Activated CD4-positive, alpha-beta T cell treated with anti-CD3 and anti-CD28 coated beads, Interleukin-2, amount 50 U/mL, for 4 hours (primary cell): ENCODE measurements at places on chromosomes 5 and 9.

DNA sequence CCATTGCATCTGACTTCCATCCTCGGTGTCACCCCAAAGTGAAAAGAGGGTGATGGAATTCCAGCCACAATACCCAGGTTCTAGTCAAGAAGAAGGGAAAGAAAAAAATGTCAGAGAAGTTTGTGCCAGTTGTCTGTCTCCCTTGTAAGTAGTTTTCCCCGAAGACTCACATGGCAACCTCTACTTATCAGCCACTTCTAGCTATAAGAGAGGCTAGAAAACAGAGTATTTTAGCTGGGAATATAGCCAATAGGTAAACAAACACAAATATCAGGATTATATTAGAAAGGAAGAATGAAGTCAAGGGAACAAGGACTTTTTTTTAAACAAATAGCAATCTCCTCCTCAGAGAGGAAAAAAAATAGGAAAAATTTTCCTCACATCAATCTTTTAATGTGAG is 12.2 kb upstream of the ISL1 start:
- no peak for DNase-seq

DNA sequence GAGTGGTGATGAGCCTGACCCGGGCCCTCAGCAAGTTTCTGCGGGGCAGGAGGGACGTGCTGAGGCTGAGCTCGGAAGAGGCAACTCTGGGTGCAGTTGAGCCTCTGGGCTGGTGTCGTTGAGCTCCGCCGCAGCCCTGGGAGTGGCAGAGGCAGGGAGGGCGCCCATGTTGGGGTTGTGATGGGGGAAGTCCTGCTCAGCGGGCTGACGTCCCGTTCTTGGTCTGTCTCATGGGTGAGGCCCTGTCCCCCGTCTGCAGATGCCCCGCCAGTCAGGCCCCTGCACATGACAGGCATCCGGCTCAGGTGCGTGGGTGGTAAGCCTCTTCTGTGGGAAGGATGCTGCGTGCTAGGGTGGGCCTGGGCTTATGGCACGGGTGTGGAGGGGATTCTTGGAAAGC is 64.3 kb downstream of the RXRA start:
- peak; percentile 54 for DNase-seq

DNA sequence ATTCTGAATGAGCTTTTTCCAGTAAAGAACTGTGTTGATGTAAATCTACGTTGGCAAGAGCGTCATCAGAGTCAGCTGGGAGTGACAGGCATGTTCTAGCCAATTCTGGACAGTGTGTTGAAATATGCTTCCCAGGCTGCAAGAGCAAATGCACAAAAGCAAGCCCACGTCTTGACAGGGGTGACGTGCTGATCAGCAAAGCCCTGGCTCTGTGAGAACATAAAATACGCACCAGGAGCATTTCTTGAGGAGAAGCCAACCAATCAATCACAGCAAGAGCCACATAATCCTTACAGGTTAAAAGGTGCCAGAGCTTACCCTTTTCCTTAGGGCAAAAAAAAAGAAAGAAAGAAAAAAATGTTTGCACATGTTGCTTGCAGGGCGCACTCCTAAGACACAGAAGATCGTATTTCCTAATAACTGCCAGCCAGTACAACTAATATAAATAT is 148.1 kb downstream of the PDE4D start:
- DNase-seq, result no peak

DNA sequence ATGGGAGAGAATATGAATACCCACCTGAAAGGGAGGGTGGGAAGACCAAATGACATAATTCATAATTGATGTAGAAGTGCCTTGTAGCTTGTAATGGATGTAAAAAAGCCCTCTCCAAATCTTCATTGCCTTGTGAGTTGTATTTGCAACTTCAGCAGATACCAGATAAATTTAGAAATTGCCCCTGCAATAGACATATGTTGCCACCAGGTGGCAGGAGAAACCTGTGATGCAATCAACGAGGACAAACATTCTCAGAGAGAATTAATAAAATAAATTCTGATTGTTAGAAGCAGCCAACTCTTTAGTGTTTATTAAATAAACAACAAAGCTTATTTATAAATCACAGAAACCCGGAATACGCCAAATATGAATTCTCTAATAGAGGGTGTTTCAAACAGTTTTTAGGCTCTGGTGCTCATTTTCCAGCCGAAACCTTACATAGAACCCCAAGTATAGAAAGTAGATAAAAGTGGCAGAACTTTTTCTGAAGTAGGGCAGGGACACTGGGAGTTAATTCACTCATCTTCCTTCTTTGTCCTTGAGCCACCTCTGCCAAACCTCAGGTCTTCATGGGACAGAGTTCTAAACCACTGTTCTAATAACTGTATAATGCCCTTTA is 147.8 kb downstream of the TMEM38B start:
- DNase-seq, result peak; percentile 8

- no peak for DNase-seq
Observed at GRCh38 chr9:35859310-35859989, 10.8 kb downstream of the OR13J1 start.

GRCh38 chr9:38419181-38419580 is 5.1 kb downstream of the IGFBPL1 start:
- no peak for DNase-seq

DNA sequence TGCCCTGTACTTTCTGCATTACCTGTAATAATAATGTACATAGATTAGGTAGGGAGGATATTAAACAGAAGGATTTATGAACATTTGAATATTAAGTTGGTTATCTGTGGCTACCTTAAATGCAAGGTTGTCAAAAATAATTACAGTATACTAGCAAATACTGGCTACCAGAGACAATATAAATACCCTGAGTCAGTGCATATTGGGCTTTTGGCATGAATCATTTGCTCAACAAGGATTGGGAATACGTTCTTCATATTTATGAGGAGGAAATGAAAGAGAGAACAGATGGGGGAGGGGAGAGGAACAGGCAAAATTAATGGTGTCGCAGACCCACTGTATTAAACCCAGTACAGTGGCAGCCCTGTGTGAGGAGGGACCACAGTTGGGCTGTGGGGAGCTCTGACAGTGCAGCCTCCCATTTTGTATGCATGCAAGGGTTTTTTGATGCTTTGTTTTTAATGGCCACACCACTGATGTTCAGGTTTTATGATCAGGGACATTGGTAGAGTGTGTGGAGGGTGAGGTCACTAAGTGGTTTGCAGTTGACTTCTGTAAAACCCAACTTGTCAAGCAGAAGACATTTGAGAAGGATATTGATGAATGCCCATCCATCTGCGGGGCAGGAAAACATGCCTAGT is 56.9 kb downstream of the MVB12B start:
- DNase-seq, result no peak

- DNase-seq, result no peak
Observed at GRCh38 chr9:17165764-17166163, 30.9 kb downstream of the CNTLN start.

- no peak for DNase-seq
Observed at GRCh38 chr5:137833463-137833862, 34.2 kb upstream of the MYOT start.

- DNase-seq, result no peak
Observed at GRCh38 chr9:33101104-33101951, 24.9 kb upstream of the SMU1 start.

DNA sequence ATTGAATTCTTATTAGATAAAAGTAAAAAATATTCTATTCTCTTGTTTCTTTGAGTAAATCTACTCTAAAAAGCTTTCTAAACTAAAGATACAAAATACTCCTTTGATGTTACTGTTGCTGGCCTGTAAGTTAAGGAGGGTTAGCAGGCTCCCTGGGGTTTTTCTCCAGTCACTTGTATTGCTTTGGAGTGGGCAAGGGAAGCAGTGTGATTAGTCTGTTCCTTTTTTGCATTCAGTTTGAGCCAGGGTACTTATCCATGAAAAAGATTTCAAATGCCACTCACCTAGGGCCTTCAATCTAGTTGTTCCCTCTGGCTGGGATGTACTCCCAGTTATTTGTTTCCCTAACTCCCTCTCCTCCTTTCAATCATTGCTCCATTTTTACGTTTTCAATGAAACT is 256.2 kb upstream of the SMC2 start:
- DNase-seq, result no peak

- no peak for DNase-seq
Observed at GRCh38 chr5:139575751-139576150, 14.6 kb downstream of the UBE2D2 start.

DNA sequence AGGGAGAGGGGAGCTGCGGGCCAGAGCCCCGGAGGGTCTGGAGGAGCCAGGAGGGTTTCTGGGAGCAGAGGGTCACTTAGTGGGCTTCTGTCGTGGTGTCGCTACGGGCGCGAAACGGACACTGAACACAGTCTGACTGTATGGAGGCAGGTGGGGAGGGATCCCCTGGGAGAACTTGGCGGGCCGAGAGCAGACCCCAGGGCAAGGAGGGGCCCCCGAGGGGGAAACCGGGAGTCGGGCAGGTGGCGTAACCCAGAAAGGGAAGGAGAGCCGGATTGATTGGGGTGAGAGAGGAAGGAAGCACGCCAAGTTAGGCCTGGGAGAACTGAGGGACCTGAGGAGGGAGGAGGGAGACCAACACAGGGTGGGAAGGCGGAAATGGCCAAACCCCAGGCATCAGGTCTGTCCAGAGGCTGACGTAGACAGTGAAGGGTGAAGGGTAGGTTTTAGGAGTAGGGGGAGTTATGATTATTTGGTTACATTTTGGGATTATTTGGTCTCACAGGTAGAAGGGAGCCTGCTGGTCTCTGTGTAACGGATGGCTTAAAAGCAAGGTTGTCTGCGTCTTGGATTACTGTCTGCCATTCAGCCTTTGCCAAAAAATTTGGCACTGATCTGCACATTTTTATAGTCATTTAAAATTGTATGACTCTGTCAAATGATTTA is 3.3 kb upstream of the MSMP start:
- DNase-seq, result no peak

GRCh38 chr5:172078726-172079345 is 72.4 kb upstream of the FBXW11 start:
- no peak for DNase-seq

DNA sequence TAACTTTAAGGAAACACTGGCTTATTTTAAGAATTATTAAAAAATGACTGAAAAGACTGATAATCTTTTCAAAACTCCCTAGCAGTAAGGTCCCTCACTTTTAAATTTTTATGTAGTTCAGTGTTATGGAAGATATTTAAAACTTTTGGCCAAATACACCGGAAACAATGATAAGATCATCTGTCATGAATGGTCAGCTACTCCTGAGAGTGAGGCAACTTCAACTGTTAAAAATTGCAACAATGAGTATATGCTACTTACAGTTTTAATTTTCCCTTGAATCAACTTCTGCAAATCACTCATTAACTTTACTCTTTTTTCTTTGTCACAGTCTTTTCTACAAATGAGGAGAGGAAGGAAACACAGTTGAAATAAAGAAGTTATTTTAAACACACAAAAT is 10.8 kb downstream of the PUM3 start:
- DNase-seq, result no peak

- no peak for DNase-seq
Observed at GRCh38 chr5:115320006-115320405, 23.6 kb upstream of the CCDC112 start.

DNA sequence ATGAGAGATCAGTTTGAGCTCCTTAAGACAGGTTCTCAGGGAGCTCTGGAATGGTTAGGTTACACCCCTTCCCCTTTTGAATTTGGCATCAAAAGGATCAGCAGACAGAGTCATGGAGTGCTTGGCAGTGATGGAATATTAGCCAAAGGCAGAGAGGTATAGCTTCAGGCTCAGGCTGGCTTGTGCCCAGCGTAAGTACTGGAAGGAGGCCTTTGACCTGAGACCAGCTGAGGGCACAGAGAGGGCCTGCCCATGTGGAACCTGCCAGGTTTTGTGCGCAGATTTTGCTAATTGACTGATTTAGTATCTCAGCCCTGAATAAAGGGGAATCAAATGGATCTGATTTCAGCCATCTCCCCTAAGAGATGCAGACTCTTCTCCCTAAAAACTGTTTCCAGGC is 81.5 kb downstream of the RGS3 start:
- DNase-seq, result no peak

- DNase-seq, result no peak
Observed at GRCh38 chr9:86163503-86163902, 64.1 kb upstream of the GOLM1 start.

- no peak for DNase-seq
Observed at GRCh38 chr5:68222824-68223354, 7.3 kb downstream of the PIK3R1 start.

- DNase-seq, result no peak
Observed at GRCh38 chr9:87676976-87677775, 48.7 kb upstream of the CTSL start.

- DNase-seq, result no peak
Observed at GRCh38 chr5:148922606-148923005, 96.2 kb downstream of the ADRB2 start.

DNA sequence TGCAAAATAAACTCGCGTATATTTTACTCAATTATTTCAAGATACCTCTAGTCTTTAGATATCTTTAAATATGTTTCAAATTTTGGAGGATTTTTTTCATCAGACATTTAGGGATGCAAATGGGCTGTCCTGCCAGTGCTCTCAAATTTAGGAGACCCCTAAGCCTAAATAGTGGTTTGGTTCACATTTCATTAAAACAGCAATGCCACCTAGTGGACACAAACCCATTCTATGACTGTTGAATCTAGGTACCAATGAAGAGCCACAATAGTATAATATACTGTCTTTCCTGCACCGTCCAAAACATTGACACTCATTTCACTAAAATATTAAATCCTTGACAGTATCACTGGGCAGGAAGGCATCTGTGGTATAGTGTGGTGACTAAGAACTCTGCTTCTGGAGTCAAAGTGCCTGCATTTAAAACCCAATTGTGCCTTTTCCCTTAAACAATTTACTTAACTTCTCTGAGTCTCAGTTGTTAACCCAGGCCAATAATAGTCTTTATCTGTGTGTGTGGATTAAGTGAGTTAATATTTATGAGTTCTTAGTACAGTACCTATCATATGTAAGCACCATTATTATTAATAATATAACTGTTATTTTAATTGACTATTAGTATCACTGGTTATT is 148.0 kb downstream of the RORB start:
- no peak for DNase-seq

GRCh38 chr9:14616188-14616982 is 76.8 kb downstream of the ZDHHC21 start:
- no peak for DNase-seq

DNA sequence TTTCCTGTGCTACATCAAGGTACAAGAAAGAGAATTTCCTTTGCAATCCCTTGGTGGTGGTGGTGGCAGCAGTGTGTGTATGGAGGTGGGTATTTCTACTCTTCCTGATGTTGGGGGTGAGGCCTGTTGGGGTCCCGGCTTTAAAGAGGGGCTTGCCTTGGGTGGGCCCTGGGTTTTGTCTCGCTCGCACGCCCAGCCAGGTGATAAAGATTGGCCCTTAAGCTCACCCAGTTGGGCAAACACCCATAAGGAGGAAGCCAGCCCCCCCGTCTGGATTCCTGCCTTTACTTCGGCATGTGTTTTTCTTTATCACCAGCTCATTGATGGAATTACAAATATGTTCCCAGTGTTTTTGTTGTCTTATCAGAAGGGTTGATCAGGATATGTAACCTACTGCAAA is 16.0 kb upstream of the SARDH start:
- no peak for DNase-seq

- no peak for DNase-seq
Observed at GRCh38 chr5:108620516-108620915, 127.2 kb upstream of the FER start.
